Stimulated activated CD8-positive, alpha-beta memory T cell treated with anti-CD3 and anti-CD28 coated beads, Interleukin-7, amount 100 ng/mL, for 4 hours (primary cell): ENCODE measurements at places on chromosomes 2 and 18.

DNA sequence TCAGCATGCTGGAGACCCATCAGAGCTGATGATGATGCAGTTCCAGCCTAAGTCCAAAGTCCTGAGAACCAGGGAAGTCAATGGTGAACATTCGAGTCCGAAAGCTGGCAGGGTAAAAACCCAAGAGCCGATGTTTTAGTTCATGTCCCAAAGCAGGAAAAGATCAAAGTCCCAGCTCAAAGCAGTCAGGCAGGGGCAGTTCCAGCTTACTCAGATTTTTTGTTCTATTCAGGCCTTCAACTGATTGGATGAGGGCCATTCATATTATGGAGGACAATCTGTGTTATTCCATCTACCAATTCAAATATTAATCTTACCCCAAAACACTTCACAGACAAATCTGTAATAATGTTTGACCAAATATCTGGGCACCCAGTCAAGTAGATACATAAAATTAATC is 38.3 kb downstream of the DSEL start:
- DNase-seq, result no peak

GRCh38 chr18:9919564-9920232 is 5.9 kb downstream of the VAPA start:
- DNase-seq, result no peak

DNA sequence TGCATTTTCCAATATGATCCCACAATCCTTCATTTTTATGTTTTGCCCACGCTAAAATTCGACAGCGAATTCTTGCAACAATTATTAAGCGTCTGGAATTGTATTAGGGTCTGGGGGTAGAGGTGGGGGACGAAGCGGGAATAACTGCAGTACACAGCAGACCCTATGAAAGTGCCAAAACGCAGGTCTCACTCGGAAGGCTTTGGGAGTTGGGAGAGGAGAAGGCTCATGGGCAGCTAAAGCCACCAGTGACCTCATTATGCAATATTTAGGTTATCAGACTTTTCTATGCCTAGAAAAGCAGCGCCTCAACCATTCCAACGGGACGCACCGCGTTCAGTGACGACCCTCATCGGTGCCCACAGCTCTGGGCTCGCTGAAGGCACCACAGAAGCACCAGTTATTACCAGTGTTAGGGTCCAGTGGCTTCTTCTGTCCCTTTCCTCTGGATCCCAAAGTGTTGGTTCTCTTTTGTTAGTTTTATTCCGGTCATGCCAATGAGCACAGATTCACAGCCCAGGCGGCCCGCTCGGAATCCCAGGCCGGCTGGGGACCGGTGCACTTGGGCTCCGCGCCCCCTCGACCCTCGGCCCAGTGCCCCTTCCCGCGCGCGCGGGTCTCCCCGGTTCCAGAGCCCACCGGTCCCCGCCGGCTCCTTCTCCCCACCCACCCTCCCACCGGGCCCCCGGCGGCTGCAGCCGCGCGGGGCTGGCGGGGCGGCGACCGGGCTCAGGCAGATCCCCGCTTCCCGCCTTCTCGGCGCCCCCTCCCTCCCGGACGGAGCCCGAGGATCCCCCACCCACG is 737 bp upstream of the MAPK4 start:
- no peak for DNase-seq

- DNase-seq, result no peak
These were observed 463.7 kb upstream of the FSIP2 start for GRCh38 chr2:185274718-185275484.

DNA sequence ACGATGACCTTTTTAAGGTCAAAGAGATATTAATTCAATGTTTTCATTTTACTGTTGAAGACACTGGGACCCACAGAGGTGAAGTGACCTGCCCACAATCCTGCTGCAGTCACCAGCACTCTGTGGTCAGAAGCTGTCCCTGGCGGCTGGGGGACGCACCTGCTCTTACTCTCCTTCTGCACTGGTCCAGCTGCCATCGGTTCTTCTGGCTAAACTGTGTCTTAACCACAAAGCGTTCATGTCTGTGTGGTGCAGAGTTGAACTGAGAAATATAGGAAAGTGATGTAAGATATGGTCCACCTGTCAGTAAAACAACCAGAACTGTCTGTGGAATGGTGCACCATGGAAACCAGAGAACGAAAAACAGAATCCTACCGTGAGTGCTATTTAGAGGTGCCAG is 44.9 kb upstream of the SMIM21 start:
- no peak for DNase-seq

GRCh38 chr18:33923980-33924379 is 300.7 kb downstream of the NOL4 start:
- DNase-seq, result no peak

DNA sequence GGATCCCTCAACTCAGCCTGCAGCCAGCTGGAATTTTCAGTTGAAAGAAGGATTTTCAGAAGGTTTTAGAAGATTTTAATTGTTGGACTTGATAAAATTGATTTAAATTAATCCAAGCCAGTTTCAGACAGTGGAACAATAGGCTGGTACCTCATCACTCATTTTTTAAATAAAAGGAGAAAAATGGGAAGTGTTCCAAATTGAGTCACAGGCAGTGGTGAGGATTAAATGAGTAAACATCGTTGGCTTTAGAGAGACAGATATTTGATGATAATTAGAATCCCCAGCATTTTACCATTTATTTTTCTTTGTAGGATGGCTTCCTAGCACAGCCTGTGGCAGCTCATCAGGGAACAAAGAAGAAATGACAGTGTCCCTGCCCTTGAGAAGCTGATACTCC is 7.4 kb downstream of the CXCR4 start:
- no peak for DNase-seq

DNA sequence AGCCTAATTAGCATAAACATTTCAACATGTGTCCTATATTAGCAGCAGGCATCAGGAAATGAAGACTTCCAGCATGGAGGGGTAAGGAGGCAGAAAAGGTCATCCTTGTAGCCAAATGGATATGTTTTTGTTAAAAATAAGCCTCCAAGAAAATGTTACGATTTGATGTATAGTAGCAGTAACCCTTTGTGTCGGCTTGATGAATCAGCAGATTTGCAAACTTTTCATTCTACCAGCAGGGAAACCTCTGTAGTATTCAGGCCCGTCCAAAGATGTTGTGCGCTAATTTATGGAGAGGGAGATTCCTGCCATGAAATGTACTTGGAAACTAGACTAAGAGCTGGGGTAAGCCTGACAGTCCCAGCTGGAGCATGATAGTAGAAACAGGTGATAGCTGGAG is 780.8 kb upstream of the KLHL29 start:
- DNase-seq, result no peak

DNA sequence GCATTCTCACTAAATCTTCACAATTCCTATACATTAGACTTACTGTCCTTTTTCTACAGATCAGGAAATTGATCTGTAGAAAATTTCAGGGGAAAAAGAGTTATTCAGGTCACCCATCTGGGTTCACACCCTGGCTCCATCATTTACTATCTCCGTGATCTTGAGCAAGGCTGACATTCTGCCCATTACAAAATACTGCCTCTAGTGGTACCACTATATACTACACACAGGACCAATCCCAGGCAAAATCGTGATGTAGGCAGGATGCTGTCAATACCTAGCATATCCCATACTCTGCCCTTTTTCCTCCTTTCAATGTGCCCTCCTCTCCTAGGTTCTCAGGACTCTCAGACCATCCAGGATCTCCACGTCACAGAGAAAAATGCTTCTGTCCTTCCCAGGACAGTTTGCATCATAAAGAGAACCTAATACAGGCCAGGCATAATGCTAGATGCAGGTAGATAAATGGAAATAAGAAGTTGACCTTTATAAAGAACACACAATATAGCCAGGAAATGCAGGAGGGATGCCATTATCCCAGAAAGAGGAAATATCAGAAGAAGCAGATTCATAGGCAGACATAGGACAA is 101.9 kb downstream of the CDH20 start:
- no peak for DNase-seq

DNA sequence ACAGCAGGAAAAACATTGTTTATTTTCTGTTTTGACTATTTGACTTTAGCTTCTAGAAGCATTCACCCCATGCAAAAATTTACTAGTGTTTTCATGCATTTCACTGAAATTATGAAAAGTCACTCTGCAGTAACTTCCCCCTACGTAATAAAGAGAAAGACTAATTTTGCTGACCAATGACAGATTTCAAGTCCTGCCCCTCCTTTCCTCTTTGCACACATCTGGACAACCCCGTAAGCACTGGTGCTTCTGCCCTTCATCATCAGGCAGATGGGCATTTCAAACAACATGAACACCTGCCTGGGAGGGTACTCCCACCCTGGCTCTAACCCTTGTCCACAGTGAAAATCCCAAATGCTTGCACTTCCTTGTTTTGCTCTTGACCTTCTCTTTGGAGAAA is 815.0 kb upstream of the ID2 start:
- DNase-seq, result no peak

GRCh38 chr2:166361351-166362153 is 14.2 kb downstream of the SCN9A start:
- DNase-seq, result no peak

DNA sequence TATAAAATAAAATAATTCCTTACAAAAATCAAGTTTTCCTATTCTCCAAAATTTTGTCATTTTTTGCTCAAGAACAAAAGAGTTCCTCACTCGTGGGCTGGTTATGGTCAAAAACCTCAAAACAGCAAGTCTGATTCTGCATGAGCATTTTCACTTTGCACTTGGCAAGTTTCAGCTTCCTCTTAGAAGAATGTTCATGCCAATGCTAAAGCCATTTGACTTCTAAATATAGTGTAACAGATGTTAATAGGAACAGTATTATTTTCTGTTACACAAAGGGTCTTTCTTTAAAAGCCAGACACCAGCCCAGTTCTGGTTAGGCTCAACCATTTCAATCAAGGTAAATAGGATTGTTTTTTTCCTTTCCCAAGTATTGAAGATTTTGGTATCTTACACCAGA is 261.3 kb upstream of the CCDC68 start:
- no peak for DNase-seq

DNA sequence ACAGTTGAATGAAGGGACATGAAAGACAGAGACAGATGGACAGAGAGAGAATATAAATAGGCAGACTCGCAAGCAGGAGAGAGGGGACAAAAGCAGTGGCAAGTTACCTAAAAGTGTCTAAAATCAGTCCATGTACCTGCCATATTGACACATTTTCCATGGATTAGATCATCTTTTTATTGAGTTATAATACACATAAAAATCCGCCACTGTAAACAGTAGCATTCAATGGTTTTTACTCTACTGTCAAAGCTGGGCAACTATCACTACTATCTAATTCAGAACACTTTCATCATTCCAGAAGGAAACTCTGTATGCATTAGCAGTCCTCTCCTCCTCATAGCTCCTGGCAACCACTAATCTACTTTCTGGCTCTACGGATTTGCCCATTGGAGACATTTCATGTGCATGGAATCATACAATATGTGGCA is 10.1 kb downstream of the CFAP210 start:
- no peak for DNase-seq

DNA sequence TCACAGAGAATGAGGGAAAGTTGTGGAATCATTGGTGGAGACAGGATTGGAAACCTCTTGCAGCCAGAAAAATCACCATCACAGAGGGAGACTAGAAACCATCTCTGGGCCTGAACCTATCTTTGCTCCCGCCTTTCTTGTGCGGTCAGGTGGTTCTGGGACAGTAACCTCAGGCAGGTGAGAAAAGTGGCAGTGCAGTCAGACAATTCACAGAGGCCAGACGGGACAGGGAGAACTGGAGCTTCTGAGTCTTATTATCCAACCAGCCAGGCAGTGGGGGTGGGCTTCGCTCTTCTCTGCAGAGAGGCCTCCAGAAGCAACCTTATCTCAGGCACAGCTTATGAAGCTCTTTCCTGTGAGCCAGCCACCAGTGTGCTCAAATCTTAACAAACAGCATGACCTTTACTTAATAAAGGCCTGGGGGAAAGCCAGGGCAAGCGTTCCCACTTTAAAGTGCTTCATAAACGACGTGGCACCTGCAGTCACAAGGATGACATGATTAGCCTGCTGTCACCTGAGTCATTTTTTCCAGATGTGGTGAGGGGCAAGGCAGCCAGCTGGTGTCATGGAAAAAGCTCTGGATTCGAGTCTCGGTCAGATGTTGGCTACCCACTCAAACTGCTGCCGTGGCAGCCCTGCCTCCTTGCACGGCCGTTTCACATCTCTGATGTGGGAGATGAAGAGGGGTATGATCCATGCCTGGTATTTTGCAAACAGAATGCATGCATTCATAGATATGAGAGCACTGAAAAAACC is 109.7 kb downstream of the B3GNT2 start:
- DNase-seq, result peak; percentile 69

DNA sequence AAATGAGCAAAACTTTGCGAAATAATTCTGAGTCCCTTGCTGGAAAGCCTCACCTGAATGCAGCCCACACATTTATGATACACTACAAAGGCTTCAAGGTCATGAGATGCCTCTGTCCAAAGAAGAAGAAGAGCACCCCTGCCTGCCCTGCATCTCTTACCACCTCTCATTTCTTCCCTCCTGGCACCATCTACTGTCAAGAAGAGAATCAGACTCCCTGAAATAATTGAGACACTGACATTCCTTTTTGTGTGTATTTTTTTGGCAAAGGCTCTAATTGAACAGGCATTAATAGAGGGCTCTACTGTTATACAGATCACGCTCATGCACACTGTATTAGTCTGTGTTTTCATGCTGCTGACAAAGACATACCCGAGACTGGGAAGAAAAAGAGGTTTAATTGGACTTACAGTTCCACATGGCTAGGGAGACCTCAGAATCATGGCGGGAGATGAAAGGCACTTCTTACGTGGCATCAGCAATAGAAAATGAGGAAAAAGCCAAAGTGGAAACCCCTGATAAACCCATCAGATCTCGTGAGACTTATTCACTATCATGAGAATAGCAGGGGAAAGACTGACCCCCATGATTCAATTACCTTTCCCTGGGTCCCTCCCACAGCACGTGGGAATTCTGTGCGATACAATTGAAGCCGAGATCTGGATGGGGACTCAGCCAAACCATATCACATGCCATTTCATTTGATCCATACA is 176.3 kb downstream of the ALPK2 start:
- no peak for DNase-seq

- no peak for DNase-seq
These were observed 1.2 kb downstream of the THAP4 start for GRCh38 chr2:241635756-241636155.

- DNase-seq, result no peak
These were observed 44.8 kb downstream of the CAB39 start for GRCh38 chr2:230757476-230757875.

DNA sequence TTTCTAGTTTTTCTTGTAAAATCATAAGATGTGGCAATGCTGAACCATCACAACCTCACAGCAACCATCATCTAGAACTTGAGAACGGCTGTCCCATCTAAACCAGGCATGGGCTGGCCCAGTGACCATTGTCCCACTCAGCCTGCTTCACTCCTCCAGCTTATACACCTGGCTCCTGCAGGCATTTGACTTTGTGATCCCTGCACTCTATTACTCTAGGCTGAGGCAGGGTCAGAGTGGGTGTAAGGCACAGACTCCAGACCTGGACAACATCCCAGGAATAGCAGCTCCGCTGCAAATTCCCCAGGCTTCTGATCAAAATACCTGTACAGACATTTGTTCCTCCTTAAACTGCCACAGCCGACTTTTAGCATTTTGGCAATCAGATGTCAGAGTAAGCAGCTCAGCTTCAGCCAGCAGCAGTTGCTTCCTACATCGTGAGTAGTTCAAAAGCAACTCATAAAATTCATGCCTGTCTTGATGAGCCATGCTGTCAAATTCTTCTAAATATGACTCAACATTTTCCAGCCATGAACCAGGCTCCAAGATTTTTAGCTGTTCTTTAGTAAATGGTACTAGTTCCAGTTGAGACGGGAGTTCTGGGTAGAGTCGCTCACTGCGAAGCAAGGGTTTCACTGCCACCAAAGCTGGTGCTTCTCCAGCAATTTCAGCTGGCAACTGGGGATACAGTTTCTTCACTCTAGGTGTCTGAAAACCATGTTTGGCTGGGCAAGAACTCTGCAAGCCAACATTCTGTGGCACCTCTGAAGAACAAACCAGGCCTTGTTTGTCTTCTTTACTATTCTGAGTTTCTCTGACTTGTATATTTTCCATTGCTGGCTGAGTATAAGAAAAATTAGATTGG is 12.8 kb downstream of the EPG5 start:
- DNase-seq, result no peak
